Suppressor macrophage treated with lipopolysaccharide for 1 hour (primary cell): ENCODE measurements at places on chromosomes 3 and 15.

GRCh38 chr15:50676799-50677483 is 9.7 kb downstream of the TRPM7 start:
- DNase-seq, result no peak

GRCh38 chr3:72368331-72368975 is 479.8 kb downstream of the SHQ1 start:
- DNase-seq, result no peak

- DNase-seq, result no peak
These were observed 2.7 kb upstream of the BAHD1 start for GRCh38 chr15:40437752-40438687.

GRCh38 chr3:3184876-3185275 is 5.4 kb upstream of the CRBN start:
- DNase-seq, result no peak

GRCh38 chr3:196273655-196274054 is 13.9 kb downstream of the PCYT1A start:
- DNase-seq, result no peak

- no peak for DNase-seq
These were observed 264.0 kb downstream of the KLF13 start for GRCh38 chr15:31590609-31591008.

GRCh38 chr3:69723389-69723788 is 15.9 kb upstream of the MITF start:
- no peak for DNase-seq

GRCh38 chr15:31193291-31193690 is 91.8 kb upstream of the TRPM1 start:
- no peak for DNase-seq
